CD14-positive monocyte (primary cell): ENCODE measurements at places on chromosomes 5 and 9.

GRCh38 chr5:98679963-98680362 lies 93.5 kb upstream of the RGMB start:
- DNase-seq: no peak

DNA sequence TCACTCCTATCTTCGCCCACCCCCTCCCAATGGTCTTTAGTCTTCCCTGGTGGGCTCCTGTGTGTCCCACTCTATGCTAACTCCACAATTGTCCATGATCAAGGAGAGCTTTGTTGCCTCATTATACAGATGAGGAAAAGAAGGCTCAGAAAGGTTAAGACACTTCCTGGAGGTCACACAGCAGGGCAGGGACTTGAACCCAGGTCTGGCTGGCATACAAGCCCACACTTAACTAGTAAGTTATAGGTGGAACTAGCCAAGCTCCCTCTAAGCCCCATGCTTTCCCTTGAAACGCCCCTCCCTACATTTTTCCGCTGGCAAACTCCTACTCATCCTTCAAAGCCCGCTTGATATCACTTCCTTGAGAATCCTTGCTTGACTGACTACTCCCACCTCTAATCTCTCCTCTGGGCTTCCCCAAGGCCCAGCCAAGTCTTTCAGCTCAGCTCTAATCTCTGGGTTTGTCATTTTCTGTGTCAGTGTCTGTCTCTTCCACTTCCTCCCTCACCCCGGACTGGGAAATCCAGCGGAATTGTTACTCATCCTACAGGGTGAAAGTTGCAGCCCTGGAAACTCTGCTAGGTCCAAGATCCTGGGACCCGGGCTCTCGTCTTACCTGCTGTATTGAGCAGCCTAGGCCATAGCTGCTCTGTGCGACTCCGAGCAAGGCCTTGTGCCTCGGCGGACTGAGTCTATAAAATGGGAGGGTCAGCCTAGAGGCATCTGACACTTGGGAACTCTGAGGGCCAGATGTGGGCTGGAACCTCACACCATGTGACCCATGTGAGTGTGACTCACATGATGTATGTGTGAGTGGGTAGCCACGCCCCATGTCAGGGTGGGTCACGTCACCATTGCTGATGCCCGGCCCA lies 144.5 kb downstream of the GAPVD1 start:
- no peak for DNase-seq

GRCh38 chr5:181235323-181235688 lies 8.4 kb downstream of the RACK1 start:
- DNase-seq: no peak

DNA sequence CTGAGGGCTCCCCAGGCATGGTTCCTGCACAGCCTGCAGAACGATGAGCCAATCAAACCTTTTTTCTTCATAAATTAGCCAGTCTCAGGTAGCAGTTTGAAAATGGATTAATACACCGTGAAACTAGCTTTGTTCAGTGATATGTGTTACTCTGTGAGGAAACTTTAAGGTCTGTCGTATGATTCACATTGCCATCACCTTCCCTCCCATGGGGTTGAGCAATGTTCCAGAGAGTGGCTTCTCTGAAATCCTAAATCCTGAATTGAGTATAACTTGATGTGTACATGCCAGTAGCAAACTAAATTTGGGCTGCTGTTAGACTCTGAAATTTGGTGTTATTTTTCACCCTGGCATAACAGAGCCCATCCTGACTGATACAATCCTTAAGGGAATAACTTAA lies 866.4 kb upstream of the C9orf72 start:
- no peak for DNase-seq

DNA sequence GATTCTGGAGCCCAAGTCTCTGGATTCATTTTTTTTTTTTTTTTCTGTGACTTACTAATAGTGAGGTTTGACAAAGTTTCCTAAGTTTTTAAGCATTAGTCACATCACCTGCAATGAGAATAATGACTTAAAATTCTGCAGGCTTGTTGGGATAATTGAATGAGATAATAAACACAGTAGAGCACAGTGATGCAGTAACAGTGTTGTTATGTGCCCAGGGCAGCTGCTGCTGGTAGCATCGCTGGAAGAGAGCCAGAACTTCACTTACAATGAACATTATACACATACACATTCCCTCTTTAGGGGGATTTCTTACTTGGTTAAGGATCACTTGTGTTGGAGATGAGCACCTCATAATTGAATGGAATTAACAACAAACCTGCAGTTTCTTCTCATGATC lies 78.9 kb downstream of the ALDH7A1 start:
- no peak for DNase-seq

GRCh38 chr9:38047301-38048251 lies 21.5 kb downstream of the SHB start:
- peak; percentile 66 for DNase-seq
